ENCODE measurements at places on chromosomes 7 and 10. TPM values are rescaled to one million over a fixed set of nuclear protein-coding genes. Genes with fewer than 3 reads are reported as not detected.

DNA sequence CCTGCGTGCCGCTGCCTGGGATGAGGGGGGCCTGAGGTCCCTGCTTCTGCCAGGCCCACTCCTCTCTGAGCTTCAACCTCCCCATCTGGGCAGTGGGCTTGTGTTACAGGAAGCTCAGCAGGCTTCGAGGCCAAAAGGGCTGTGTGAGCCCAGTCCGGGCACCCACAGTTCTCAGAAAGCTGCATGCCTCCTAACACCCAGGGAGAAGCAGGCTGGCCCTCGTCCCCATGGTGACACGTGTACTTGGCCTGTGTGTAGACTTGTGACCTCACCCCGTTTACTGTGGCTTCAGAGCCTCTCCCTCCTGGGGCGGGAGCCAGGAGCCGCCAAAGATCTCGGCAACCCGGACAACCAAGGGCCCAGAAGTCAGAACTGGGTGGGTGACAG lies 2.2 kb upstream of the GRIFIN start:
- no peak for DNase-seq

GRCh38 chr7:35723011-35723410 lies 28.1 kb upstream of the HERPUD2 start:
- peak; percentile 47 for DNase-seq

- no peak for DNase-seq
Observed at GRCh38 chr7:157234271-157234670, 95.5 kb downstream of the UBE3C start.

- no peak for DNase-seq
Observed at GRCh38 chr7:157597562-157597961, 260.8 kb downstream of the DNAJB6 start.

DNA sequence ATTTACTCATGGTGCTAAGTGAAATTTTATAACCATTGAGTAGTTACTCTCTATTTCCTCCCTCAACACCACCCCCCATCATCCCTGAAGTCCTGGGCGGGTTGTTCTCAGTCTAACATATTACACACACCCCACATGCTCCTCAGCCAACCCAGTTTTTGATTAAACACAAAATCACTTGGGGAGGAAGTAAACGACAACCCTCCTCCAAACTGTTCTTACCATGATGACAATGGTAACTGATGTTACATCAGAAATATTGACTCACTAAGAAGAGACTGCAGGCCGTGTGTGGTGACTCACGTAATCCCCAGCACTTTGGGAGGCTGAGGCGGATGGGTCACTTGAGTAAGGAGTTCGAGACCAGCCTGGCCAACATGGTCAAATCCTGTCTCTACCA lies 44.2 kb downstream of the RAB11FIP2 start:
- no peak for DNase-seq

GRCh38 chr10:75606203-75606779 lies 174.9 kb downstream of the LRMDA start:
- no peak for DNase-seq

The PBLD gene
- total RNA-seq = 10.1 TPM

The SRRM3 gene
- 0.23 TPM for total RNA-seq

DNA sequence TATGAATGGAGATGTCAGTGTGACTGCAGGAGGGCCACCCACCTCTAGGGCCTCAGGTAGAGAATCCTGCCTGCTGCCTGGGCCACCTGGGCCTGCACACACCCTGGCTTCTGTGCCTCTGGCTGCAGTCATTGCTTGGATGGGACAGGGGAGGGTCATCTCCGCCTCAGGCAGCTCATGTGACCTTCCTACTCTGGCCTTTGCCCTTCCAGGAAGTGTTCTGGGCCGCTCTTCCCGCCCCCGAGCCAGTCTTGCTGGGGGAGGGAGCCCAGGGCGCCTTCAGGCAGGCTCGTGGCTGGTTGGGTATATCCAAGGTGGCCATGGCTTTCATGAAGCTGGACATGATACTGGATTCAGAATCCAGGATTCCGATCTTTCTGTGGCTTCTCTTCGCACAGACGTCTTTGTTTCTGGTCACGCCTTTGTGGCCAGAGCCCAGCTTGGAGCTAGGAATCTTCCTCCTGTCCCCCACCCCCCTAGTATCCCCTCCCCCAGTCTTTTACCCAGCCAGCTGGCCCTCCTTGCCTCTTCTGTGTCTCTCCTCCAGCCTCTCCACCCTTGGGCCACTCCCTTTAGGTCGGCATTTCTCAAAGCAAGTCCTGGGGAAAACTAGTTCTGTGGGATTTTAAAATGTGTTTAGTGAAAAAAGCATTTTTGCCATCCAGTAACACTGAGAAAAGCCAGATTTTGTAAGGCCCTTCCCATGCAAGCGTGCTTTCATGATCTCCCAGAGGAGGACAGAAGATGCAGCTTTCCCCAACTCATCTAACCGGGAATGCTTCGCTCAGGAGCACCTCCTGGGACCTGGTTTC lies 119.6 kb downstream of the ZMIZ1 start:
- no peak for DNase-seq

The IDI1 gene
- 18.5 TPM for total RNA-seq

The ZNF488 gene
- 0.07 TPM for total RNA-seq

The CFAP70 gene
- total RNA-seq = 0.27 TPM

The PTPRN2 gene
- 0.26 TPM for total RNA-seq

DNA sequence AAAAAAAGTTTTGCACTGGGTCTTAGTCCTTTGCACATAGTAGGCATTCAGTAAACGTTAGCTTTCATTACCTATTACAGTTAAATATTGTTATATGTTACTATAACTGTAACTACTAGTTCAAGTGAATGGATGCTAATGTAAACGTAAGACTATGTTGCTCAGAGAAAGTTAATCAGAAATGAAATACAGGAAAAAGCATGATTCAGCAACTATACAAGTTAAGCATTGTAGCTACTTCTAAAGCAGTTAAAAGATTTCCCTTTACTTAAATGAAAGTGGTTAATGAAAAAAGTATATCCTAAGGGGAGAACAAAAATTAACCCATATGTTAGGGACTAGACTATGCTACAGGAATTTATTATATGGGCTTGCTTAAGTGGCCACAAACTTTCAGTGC lies 121.2 kb downstream of the SKAP2 start:
- DNase-seq = no peak

DNA sequence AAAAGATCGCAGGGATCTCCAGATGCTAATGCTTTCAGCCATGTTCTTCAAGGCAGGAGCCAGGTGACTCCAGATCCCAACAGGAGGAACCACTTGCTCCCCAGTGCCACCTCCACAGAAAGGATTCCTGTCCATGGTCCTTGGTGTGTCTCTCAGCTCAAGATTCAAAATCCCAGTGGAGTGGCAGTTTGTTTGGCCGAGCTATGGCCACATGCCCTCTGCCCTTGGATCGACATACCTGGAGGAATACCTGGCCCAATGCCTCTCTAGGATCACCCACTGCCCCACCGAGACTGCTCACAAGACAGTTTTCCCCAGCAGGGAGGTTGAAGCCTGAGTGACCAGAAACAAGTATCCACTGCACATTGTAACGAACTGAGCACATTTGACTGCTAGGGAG lies 3.9 kb upstream of the GPRIN2 start:
- DNase-seq = peak; percentile 0

The CLCN1 gene
- total RNA-seq = not detected

- no peak for DNase-seq
Observed at GRCh38 chr7:150003304-150003810, 129.6 kb downstream of the ATP6V0E2 start.

The PTEN gene
- total RNA-seq = 55.2 TPM

The C10orf105 gene
- not detected for total RNA-seq

- no peak for DNase-seq
Observed at GRCh38 chr10:8073691-8074416, 19.4 kb downstream of the GATA3 start.

- DNase-seq = no peak
Observed at GRCh38 chr10:23417254-23417653, 21.6 kb upstream of the OTUD1 start.

The HDAC9 gene
- total RNA-seq = 30.0 TPM

The GARIN1A gene
- total RNA-seq = 0.99 TPM

DNA sequence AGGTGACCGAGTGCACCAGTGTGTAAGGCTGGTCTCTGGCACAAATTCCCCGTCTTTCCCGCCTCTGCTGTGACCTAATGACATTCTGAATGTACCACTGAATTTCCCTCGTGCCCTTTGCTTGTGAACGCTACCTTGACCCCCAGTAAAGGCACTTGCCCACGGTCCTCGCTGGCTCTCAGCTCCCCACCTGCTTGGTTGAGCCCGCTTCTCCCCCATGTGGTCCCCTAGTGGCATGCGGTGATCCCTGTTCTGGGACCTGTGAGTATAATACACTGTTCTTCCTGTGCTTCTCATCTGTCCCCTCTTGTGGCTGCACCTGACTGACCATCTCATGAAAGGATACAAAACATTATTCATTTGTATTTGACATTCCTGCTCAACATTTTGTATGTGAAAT lies 495.7 kb downstream of the INHBA start:
- DNase-seq = no peak

DNA sequence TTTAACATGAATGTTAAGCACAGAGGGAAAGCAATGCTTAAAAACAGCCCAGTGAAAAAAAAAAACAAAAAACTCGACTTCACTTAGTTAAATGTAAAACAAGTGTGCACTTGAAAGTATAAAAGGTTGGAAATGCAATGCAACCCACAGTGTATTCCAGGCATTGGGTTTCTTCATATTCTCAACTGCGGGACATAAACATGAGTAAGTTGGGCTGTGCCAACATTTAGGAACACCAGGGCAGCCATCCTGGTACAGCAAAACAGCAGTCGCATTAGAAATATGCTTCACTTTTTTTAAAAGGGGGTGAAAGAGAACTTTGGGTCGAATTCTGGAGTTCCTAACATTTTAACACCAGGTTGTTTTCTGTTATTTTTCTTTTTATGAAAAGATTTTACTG lies 937 bp downstream of the STEAP1 start:
- DNase-seq = no peak

The CCDC172 gene
- not detected for total RNA-seq

The DOCK4 gene
- 2.8 TPM for total RNA-seq

GRCh38 chr10:71392791-71393781 lies 3.6 kb upstream of the CDH23 start:
- DNase-seq = no peak

- no peak for DNase-seq
Observed at GRCh38 chr10:112098682-112099081, 84.9 kb downstream of the GPAM start.

- peak; percentile 57 for DNase-seq
Observed at GRCh38 chr10:6669269-6669859, 89.3 kb upstream of the PRKCQ start.

The CALCR gene
- not detected for total RNA-seq

GRCh38 chr10:121846555-121846954 lies 81.3 kb downstream of the ATE1 start:
- no peak for DNase-seq

Measured in HFFc6 (cell line).